NCI-H1092 (cell line): ENCODE measurements at places on chromosomes 7 and 10.
A peak's percentile ranks its signal among the peaks of the same experiment; 100 is the strongest.

- DNase-seq, result peak; percentile 95
Observed at GRCh38 chr10:104268713-104269645, at the start of gene GSTO2. TSS of gene GSTO2 (plus strand) at chr10:104269184. CDS start at chr10:104274916, 5,732 bp downstream.

DNA sequence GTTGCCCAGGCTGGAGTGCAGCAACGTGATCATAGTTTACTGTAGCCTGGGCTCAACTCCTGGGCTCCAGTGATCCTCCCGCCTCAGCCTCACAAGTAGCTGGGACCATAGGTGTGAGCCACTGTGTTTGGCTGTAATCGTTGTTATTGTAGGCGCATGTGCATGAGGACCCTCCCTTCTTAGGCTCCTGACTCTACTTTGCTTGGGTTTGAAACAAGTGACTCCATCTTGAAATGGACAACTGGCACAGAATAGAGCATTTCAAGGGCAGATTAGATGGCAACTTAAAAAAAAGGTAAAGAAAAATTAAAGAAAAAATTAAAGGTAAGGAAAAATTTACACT is 15.4 kb upstream of the GIMAP8 start:
- DNase-seq, result no peak

GRCh38 chr7:31564661-31565060 is 50.8 kb downstream of the ITPRID1 start:
- DNase-seq, result no peak

- no peak for DNase-seq
Observed at GRCh38 chr7:94228678-94229077, 166.0 kb upstream of the COL1A2 start.

GRCh38 chr10:93654201-93654600 is 41.9 kb downstream of the PDE6C start:
- no peak for DNase-seq

DNA sequence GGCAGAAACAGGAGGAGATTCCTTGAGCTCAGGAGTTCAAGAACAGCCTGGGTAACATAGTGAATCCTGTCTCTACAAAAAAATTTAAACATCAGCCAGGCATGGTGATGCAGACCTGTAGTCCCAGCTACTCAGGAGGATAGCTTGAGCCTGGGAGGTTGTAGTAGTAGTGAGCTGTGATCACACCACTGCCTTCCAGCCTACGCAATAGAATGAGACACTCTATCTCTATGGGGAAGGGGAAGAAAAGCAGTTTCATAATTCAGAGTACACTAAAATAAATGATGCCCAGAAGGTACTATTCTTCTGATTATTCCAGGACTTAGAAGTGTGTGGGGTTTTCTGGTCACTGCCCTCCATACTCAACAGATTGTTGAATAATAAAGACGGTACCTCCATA is 177.3 kb downstream of the KMT2E start:
- DNase-seq, result no peak

GRCh38 chr7:106807474-106807873 is 57.6 kb upstream of the PIK3CG start:
- no peak for DNase-seq

DNA sequence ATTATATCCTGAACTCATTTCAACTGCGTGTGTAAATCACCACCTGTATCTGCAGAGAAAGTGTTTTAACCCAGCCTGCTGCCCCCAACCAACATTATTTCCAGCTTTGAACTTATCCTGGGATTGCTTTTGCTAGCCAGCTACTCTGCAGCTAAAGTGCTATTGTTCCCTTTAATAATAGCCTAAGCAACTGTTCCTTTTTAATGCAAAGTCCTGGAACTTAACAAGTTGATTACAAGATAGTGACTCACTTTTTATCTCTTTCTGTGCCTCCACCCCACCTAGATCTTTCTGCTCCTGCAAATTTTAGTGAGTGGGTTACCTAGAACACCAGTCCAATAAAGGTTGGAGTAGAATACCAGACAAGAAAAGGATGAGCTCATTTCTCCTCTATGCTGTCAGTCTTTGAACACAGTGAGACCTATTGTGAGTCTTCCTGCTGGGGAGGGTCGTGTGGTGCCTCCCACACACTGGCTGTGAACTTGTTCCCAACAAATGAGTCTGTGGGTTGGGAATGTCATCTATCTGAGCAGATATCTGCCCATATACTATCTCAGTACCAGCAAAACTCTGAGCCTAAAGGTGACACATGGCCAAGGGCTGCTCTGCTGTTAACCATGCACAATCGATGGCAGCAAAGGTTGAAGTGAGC is 137.7 kb downstream of the FAM204A start:
- no peak for DNase-seq

GRCh38 chr7:157426463-157427301 is 89.9 kb downstream of the DNAJB6 start:
- no peak for DNase-seq

DNA sequence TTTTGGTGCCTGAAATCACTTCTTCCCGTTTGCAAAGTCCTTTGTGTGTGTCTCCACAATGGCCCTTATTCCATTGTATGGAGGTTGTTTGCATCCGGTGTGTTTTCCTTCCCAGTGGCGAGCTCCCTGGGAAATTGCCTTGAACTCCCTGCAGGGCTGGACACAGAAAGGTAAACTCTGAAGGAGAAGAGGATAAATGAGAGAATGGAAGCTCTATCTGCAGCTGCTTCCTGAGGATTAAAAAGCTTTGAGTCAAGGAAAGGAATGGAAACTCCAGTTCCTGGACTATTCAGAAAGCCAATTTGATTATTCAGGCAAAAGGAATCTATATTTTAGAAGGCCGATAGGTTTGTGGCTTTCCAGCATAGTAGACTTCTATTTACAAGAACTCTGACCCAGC is 4.4 kb upstream of the GRK5 start:
- DNase-seq, result no peak

DNA sequence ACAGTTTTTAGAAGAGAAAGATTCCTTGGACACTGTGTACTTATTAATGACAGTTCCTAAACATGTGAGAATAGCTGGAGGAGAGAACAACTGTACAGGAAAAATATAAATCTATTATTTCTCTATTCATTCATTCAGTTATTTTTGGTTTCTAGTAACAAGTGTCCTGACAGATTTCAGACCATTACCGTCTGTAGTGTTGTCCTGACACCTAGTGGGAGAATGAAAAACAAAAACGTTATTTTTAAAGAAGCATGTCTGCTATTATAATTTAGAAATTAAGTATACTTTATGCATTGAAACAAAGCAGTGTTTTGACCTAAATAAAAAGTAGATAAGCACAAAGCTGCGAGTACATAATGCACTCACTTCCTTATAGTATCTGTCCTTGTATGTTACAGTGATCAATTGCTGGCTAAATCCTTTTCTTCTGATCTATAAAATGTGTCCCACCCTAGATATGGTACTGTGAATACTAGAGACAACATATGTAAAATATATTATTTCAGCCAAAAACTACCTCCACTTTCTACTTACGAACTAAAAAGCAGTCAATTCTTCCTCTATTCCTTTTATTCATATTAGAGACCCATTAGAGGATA is 575.6 kb downstream of the ARL4A start:
- DNase-seq, result peak; percentile 49

DNA sequence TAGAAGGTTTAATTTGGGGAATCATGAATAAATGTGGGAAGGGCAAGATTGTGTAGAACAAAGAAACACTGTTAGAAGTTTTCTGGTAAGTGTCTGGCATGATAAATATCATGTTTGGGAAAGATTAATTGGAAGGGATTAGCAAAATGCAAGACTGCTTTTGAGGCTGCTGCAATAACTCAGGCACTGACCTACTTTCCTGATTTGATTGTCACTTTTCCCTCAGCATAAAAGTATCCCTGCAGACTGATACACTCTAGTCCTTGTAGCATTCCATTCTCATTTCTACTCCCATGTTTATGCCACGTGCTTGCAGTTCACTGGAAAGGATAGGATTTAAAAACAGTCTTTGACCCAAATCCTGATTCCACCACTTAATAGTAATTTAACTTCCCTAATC is 303.3 kb upstream of the SEMA3A start:
- no peak for DNase-seq
